ENCODE measurements at places on chromosomes 1 and 21.

- no peak for DNase-seq
Measured at GRCh38 chr1:229883504-229884200, 183.4 kb upstream of the GALNT2 start.

DNA sequence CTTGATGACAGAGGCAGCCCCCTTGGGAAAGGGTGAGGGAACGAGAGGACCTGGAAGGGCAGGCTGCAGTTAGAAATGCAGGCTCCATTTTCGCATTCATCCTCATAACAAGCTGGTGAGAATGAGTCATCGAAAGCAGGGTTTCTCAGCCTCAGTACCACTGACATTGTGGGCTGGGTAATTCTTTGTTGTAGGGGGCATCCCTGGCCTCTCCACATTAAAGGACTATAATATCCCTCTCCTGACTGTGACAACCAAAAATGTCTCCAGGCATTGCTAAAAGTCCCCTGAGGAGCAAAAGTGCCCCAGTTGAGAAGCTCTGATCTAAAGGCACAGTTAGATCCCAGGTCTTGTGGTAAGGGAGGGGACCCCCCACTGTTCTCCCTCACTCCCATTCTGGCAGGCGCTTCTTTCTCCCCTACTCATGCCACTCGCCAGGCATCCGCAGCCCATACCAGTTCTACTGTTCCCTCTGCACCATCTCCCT is 20.4 kb downstream of the KCNN3 start:
- no peak for DNase-seq

- no peak for DNase-seq
Measured at GRCh38 chr1:214106375-214106774, 118.6 kb downstream of the PROX1 start.

- no peak for DNase-seq
Measured at GRCh38 chr1:15296585-15297321, 49.7 kb downstream of the FHAD1 start.

- DNase-seq: no peak
Measured at GRCh38 chr1:234972411-234973191, 156.0 kb downstream of the TOMM20 start.

- no peak for DNase-seq
Measured at GRCh38 chr1:244383278-244383884, 68.3 kb downstream of the ADSS2 start.

DNA sequence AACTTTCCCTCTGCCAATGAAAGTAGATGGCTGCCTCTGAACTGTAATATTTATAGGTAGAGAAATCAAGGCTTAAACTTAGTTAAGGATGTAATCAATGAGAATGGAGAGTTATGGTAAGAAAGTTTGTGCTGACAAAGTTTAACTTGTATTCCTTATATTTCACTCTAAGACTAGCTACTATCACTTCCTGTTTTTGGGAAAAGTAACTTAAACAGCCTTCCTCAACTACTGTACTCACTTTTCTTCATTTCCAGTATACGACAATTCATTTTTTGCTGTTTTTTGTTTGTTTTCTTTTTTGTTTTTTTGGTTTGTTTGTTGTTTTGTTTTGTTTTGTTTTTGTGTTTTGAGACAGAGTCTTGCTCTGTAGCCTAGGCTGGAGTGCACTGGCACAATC is 3.7 kb downstream of the RGS18 start:
- no peak for DNase-seq

DNA sequence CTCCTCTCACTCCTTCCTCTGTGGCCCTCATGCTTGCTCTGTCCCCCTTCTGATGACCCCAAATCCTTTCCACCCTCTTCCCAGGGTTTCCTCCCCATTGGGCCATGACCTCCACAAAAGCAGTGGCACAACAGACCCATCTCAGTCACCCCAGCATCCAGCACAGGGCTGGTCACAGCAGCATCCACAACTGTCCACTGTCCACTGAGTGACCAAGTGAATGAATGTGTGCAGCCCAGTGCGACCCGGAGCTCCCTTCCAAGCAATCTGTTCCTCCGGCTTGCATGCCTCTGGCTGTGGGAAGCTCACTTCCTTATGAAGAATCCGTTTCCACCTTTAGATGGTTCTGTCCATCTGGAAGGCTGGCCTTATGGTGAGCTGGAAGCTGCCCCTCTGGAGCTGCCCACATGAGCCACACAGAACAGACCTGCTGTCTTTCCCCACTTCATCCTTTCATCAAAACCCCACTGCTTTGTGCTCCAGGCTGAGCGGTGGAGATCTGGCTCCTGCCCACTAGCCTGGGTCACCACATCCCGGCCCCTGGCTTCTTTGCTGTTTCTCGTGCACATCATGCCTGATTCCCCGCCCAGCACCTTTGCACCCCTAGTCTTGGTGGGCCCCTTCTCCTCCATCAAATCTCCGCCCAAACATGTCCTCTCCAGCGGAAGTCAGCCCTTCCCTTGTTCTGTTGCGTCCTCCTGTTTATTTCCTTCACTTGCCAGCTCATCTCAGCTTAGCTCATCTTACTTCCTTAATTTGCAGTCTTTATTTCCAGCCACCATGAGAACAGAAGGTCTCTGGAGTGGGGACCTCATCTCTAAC is 56.4 kb downstream of the EDN2 start:
- DNase-seq: peak; percentile 14

- no peak for DNase-seq
Measured at GRCh38 chr21:35833991-35834390, 226.3 kb downstream of the SETD4 start.

DNA sequence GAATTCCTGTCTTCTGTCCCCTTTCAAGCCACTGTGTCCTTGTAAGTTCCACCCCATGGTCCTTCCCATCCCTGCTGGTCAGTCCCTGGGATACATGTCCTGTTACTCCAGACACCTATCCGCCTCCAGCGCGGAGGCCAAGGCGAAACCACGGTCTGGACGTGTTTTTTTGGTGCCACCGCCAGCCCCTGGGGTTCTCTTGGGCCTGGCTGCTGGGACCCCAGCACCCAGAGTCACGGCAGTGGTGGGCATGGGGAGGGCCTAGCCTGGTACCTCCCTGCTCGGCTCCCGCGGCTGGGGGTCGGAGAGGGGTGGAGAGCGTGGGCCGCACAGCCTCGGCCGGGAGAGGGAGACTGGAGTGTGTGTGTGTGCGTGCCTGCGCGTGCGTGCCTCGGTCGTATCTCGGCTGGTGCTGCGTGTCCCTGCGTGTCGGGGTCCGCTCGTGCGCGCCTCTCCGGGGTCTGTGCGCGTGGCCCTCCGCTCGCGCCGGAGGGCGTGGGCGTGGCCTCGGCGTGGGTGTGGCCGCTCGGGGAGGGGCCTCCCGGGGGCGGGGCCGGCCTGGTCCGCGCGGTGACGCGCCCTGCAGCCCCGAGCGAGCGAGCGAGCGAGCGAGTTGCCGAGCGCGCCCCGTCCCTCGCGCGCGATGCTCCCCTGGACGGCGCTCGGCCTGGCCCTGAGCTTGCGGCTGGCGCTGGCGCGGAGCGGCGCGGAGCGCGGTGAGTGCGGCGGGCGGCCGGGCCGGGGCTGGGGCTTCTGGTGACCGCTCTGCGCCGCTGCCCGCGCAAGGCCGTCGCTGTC is at the start of gene VWA1:
Gene VWA1 (plus strand): TSS at position 585 of the 798 bp plus-strand sequence. CDS start 59 bp downstream, at position 644.
- no peak for DNase-seq

DNA sequence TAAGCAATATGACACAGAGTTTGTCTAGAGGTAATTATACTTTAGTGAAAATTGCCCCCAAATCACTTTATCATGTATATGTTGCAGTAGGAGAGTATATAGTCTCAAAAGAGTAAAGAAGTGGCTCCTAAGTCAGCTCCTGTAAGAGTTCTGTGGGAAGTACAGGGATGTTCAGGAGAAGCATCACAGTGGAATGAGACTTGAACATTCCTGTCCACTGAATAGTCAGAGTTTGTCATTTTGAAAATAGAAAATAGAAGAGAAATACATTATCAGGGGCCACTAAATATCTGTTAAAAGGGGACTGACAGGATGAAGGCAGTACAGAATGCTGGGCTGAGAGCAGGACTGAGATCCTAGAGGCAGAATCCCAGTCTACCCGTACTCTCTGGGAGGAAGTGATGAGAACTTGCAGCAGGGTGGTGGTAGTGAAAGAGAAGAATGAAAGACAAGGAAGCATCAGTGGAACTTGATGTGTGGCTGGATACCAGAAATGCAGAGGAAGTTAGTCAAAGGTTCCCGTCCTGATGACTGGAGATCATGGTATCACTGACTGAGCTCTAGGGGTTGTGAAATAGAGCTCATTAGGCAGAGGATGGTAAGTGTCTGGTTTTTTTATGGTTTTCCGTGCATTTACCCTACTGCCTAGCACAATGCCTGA is 153.4 kb downstream of the FMN2 start:
- no peak for DNase-seq

DNA sequence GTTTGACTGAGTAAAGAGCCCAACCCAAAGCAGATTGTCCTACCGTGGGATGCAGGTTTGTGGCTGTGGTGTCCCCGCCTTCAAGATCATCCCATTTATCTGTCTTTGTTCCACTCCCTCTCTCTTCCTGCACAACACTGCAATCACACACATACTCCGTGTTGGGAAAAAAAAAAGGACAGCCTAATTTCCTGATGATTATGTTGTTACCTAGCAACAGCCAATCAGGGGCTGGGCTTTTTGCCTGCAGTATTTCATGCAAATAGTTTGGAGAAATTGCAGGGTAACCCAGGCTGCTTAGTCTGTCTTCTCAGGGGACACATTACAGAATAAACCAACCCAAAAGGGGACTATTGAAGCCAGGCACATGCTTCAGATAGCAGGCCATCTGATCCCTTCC is 38.3 kb downstream of the PHC2 start:
- no peak for DNase-seq

- DNase-seq: no peak
Measured at GRCh38 chr21:28099001-28099705, 893.5 kb downstream of the LTN1 start.

GRCh38 chr1:65881067-65881594 is 88.4 kb downstream of the PDE4B start:
- no peak for DNase-seq

GRCh38 chr1:6723621-6724428 is 22.2 kb upstream of the DNAJC11 start:
- no peak for DNase-seq

GRCh38 chr1:191886977-191887376 is 271.3 kb upstream of the RGS18 start:
- DNase-seq: no peak

DNA sequence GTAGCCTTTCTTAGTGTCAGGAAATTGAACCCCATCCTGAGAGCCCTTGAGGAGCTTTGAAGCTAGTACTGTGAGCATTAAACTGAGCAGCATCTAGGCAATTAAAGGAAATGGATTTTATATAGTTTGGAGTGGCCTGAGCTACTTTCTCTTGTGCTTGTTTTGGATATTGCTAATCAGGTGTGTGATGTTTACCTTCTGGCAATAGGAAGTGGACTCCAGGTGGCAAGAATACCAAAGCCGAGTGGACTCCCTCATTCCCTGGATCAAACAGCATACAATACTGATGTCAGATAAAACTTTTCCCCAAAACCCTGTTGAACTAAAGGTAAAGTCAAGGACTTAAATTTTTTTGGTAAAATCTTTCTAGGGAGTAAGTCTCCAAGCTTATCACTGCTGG is 79.4 kb downstream of the MACF1 start:
- no peak for DNase-seq

DNA sequence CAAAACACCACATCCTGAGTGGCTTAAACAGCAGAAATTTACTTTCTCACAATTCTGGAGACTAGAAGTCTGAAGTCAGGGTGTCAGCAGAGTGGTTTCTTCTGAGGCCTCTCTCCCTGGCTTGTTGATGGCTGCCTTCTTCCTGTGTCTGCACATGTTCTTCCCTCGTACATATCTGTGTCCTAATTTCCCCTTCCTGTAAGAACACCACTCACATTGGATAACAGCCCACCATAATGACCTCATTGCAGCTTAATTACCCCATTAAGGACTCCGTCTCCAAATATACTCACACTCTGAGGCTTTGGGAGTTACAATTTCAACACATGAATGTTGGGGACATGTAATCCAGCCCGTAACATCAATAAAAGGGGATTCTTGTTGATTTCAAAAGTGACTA is 23.4 kb downstream of the C8A start:
- DNase-seq: no peak

GRCh38 chr1:168320800-168321450 is 40.2 kb downstream of the TBX19 start:
- DNase-seq: no peak

GRCh38 chr1:227758366-227758765 is 23.1 kb downstream of the SNAP47 start:
- no peak for DNase-seq

DNA sequence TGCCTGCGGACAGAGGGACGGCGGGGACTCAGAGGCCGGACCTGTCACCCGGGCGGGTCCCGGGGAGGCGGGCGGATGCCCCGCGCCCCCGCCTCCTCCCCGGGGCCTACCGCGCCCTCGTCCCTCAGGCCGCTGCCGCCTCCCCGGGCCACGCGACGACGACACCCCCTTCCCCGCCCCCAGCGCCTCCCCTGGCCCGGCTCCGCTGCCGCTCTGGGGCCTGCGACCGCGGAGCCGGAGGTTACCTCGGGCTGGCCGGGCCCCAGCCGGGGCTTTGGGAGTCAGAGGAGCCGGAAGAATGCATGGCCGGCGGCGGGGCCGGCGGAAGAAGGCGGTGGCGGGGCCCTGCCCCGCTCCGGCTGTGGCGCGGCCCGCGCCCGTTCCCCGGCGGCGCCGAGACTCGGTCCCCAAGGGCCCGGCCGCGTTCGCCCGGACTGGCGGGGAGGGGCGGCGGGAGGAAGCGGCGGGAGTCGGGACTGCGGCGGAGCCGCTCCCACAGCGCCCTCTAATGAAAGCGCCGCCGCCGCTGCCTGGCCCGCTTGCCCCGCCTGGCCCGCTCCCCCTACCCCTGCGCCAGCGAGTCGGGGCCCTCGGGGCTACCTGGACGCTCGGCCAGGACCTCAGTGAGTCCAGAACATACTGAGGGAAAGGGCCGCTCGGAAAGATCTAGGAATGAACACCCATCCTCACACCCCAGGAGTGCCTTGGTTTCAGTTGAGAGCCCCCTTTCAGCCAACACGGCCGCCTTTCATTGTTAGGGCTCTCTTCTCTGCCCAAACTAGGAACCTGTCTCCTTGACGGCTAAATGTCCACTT is at the start of gene LPGAT1:
Gene LPGAT1 (minus strand): TSS at position 436 of the 815 bp plus-strand sequence. CDS start 1,467 bp downstream, outside the sequence.
- peak; percentile 23 for DNase-seq

DNA sequence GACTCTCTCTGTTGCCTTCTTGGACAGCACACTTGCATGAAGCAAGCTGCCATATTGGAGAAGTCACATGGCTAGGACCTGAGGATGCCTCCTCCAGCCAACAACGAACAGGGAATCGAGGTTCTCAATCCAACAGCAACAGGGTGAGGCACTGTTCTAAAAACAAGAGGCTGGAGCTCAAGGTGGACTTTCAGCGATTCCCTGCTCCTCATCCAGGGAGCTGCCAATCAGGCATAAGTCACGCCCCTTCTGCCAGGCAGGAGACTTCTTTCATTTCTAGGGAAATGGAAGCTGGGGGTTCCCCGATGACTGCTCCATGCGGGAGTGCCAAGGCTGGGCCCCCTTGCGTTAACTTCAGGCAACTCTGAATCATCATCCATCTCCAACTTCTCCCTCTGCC is 22.7 kb upstream of the IFNAR1 start:
- DNase-seq: no peak

All from SIG-M5 (cell line).